ENCODE measurements at places on chromosomes 7 and 10.

GRCh38 chr10:18313626-18314025 lies 173.4 kb downstream of the CACNB2 start:
- no peak for DNase-seq

DNA sequence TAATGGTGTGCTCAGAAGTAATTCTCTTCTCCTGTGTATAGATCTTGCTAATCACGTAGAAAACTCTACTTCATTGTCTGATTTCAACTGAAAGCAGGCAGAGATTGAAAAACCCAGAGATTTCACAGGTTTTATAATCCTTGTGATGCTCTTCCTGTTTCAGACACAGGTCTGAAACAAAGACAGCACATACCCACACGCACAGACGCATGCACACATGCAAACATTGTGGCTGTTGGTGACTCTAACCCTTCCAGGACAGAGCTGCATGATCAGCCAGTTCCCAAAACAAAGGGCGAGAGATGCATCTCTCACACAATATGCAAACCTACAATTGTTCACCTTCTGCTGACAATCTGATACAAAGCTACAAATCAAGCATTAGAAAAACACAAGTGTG lies 11.1 kb upstream of the TFEC start:
- DNase-seq: no peak

DNA sequence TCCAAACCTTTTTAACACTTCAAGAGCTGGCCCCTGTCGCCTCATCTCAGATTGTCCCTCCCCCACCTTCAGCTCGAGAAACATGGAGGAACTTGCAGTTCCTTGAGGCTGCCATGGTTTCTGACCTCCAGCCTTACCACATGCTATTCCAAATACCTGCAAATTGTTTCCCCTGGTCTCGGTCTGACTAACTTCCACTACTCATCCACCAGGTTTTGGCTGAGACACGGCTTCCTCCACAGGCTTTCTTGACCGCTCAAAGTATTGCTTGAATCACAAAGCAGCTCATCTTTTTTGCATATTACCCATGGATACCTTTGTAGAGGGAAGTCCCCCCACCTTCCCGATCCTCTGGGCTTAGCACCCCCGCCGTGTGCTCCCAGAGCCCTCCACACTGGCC lies 5.2 kb upstream of the SAMD8 start:
- DNase-seq: no peak

DNA sequence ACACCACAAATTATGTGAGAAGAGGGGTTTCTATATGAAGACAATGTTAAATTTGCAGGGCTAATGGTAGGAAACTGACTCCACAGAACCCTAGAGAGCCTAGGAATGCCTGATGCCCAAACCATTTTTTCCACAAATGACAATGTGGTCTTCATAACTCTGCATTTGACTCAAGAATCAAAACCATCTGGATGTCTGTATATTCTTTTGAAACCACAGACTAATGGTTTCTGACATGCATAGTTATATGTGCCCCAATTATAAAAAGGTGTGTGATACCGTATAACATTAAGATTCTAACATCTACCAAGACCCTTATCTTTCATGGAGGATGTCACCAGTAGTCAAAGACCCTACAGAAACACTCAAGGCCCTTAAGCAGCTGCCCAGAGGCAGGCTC lies 20.3 kb downstream of the SEC61G start:
- DNase-seq: no peak

DNA sequence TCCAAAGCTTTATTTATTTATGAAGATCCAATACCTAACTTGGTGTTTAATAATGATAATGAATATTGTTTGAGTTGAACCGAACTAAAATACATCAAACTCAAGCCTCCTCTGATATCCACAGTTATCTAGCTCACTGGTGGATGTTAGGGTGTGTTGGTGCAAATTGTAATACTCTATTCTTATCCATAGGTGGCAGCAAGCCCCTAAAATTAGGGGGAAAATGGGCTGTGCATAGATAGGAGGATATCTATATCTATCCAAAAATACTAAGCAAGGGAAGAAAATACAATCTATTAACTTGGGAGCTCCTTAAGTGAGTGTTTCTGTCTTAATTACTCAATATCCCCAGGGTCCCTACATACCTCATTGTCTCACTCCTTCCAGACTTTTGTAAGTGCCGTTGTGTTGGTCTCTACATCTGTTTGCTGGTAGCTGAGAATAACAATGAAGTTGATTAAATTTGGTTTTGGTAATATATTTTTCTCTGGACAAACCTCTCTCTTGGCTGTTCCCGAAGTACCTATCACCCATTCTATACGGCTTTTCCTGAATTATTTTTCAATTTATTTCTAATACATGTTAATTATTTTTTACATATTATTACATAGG lies 55.0 kb upstream of the VWDE start:
- peak; percentile 47 for DNase-seq

DNA sequence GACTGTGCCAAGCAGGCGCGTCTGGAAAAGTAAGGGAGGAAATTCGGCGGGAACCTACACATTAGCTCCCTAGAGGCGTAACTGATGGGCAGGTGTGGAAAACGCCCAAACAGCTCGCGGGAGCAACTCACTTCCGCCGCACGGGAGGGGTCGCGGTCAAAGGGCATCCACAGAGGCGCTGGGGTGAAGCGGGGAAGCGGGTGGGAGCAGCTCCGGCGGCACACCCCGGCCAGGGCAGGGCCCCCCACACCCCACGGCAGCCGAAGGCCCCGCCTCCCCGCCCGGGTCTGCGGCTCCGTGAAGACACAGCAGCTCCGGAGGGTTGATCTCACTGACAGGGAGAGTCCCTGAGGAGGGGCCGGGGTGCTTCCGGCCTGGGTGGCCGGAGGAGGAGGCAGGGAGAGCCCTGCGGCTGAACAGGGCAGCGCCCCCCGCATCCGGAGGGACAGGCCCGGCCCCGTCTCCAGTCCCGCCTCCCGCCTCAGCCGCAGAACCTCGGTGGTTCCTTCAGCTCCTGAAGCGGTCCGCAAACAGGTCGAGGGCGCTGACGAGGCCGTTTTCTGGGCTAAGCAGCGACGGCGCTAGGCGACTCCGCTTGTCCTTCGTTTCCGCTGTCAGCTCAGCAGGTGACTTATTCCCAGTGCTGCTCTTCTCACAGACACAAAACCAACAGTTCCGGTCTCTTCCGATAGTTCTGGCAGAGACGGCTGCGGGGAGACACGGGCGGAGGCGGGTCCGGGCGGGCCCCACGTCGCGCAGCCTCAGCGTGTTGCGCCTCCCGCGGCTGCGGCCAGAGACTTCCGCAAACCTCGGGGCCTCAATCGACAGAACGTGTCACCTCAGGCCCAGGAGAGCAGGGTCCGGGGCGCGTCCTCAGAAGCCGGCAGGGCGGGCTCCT lies 276.1 kb downstream of the DNAJB6 start:
- DNase-seq: no peak

DNA sequence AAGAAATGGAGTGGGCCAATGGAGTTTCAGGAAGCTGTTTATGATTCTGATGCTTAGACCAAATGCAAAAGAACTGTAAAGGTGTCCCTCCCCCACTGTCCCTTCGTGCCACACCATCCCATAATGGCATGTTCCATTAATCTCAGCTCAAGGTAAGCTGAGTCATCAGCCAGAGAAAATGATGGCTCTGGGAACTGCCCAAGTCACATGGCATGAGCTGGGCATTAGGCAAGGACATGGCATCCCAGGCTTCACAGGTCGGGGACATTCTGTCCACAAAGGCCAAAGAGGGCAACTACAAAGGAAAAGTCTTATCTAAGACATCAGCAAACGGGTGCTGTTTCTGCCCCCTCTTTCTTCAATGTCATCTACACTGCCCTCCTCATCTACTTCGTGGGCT lies 44.9 kb downstream of the DLG5 start:
- no peak for DNase-seq

DNA sequence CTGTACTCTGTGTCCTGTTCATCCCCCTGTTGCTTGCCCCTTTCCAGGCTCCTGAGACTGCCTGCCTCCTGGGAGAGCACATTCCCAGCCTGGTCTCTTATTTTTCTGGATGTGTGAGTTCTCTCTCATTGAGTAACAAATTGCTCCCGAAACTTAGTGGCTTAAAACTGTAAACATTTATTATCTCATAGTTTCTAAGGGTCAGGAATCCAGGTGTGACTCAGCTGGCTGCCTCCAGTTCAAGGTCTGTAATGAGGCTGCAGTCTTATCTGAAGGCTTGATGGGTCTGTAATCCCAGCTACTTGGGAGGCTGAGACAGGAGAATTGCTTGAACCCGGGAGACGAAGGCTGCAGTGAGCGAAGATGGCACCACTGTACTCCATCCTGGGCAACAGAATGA lies 53.6 kb upstream of the PRR15 start:
- DNase-seq: no peak

DNA sequence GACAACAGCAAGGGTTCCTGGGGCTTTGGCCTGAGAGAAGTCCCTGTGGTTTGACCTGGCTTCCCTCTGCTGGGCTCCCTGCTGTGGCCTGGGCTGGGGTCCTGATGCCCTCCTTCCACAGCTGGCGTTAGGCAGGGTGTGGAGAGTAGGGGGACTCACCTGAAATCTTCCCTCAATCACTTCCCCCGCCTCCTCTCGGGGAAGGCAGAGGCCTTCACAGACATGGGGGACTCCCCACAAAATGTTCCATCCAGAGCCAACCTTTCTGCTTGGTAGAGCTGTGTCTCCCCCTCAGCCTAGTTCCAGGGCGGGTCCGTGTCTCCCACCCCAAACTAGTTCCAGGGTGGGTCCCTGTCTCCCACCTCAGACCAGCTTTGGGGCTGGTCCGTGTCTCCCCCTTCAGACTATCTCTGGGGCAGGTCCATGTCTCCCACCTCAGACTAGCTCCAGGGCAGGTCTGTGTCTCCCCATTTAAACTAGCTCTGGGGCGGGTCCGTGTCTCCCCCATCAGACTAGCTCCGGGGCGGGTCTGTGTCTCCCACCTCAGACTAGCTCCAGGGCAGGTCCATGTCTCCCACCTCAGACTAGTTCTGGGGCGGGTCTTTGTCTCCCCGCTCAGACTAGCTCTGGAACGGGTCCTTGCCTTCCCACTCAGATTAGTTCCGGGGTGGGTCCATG lies 2.2 kb downstream of the PVRIG start:
- DNase-seq: no peak

DNA sequence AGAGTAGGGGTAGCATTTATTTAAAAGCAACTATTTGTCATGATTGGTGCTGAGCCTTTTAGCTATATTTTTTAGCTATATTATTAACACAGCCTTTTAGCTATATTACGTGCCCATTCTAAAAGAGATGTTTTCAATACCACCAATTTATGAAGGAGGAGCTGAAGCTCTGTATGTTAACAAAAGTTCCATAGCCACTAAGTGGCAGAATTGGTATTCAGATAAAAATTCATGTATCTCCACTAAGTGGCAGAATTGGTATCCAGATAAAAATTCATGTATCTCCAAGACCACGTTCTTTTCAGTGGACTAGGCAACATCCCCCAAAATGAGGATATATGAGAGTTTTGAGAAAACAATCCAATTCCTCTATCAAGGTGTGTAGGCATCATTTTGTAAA lies 268.6 kb downstream of the HGF start:
- DNase-seq: no peak

DNA sequence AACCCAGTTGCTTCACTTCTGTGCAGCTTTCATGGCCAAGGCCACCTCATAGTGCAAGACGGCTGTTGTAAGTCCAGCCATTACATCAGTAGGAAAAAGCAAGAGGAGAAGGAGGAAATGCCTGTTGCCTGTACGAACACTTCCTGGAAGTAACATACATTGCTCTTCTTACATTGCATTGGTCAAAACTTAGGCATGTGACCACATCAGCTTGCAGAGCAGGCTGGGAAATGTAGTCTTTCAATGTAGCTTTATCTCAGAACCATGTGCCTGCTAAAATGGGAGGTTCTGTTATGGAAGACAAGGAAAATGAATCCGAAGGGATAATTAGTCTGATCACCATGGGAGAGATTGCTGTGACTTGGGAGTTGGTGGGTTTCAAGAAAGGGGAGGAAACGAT lies 4.3 kb downstream of the SLC29A3 start:
- no peak for DNase-seq

GRCh38 chr10:108791030-108791429 lies 1132.3 kb downstream of the XPNPEP1 start:
- DNase-seq: no peak

- peak; percentile 98 for DNase-seq
Observed at GRCh38 chr10:110918269-110918642, 724 bp downstream of the BBIP1 start.

DNA sequence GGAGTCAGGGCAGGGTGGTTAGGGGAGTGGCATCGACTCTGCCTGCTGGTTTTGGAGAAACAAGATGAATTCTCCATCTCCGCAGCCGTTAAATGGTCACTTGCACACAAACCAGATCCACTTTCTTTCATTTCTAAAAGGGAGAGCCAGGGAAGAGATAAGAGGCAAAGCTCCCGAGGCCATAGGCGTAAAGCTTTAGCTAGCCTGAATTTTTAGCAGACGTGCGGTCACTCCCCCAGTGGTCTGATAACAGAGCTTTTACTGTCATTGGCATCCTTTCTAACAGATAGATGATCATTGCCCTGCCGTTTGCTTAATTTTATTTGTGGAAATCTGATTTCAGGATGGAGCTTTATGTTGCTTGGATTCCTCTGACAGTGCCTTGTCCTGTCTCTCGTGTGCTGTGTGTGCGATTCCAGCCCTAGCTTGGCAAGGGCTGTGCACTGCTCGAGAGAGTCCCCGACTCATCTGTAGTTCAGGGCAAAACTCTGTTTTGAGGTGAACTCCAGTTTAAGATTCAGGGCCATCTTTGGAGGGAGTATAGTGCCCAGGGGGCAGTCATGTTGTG lies 62.5 kb downstream of the GATA3 start:
- no peak for DNase-seq

DNA sequence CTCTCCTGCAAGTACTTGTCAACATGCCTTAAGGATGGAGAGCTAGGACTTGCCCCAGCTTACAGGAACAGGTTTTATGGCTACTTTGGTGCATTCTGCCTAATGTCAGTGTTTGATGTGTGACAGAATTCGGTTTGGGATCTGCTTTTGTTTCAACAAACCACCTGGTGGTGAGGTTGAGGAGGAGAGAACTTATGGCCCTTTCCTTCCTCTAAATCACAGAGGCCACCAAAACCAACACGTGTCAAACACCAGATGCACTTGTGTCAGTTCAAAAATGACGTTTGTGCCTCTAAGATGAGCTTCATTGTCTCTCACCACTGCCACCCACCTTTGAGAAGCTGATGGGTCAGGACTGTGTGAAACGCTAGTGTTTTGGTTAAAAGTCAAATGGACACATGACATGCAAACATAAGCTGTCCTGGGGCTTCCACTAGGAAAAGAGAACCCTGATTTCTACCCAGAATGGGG lies 83.9 kb downstream of the OSBPL3 start:
- no peak for DNase-seq

DNA sequence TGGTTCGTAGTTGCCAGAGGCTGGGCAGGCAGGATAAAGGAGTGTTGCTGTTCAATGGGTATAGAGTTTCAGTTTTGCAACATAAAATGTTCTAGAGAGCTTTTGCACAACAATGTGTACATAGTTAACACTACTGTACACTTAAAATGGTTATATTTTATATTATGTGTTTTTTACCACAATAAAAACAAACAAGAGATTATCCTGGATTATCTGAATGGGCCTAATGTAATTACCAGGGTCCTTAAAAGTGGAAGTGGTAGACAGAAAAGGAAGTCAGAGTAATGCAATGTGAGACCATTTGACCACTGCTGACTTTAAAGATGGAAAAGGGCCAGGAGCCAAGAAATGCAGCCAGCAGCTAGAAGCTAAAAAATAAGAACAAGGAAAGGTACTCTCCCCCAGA lies 159.7 kb downstream of the SGMS1 start:
- DNase-seq: peak; percentile 35
